ENCODE measurements at places on chromosomes 13 and 19.

GRCh38 chr19:50187937-50188336, 15.5 kb upstream of the MYH14 start:
- DNase-seq: no peak

GRCh38 chr13:43058318-43058674, 34.9 kb downstream of the DNAJC15 start:
- no peak for DNase-seq

- no peak for DNase-seq
Measured at GRCh38 chr19:30046522-30046921, 104.5 kb downstream of the URI1 start.

GRCh38 chr13:44783994-44784707, 205.1 kb downstream of the NUFIP1 start:
- DNase-seq: no peak

GRCh38 chr19:55641426-55642152, 787 bp downstream of the ZNF580 start:
- no peak for DNase-seq

GRCh38 chr13:78339927-78340326, 263.4 kb downstream of the POU4F1 start:
- no peak for DNase-seq

GRCh38 chr19:42635233-42635539, 40.5 kb upstream of the CEACAM8 start:
- no peak for DNase-seq

DNA sequence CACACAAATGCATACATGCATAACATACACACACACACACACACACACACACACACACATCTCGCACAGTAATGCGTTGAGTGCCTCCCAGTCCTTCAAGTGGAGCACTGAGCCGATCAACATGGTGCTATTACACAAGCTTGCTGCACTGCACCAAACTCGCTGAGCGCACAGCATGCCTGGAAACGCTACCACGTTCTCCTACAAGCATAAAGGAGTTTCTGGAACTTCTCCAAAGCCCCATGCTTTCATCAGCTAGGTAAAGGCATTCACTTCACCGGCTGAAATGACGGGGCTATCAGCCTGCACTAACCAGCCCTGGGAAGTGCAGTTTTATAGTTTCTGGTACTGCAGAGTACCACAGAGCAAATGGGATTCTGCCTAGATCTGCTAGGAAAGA, 92.7 kb downstream of the FGF14 start:
- no peak for DNase-seq

- no peak for DNase-seq
Measured at GRCh38 chr13:99135591-99135990, 65.1 kb upstream of the UBAC2 start.

GRCh38 chr13:62837895-62838294, 1422.2 kb upstream of the PCDH20 start:
- no peak for DNase-seq

DNA sequence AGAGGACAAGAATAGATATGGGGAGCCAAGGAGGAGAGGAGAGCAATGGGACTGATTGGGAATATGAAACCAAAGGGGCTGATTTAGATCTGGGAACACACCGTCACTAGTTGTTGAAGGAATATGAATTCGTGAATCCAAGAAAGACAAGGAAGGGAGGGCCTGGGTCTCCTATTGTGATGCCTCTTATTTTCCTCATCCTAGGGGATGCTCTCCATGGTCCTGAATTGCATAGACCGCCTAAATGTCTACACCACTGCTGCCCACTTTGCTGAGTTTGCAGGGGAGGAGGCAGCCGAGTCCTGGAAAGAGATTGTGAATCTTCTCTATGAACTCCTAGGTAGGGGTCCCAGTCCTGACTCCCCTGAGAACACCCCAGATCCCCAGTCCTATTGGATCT, 21.5 kb downstream of the RYR1 start:
- no peak for DNase-seq

DNA sequence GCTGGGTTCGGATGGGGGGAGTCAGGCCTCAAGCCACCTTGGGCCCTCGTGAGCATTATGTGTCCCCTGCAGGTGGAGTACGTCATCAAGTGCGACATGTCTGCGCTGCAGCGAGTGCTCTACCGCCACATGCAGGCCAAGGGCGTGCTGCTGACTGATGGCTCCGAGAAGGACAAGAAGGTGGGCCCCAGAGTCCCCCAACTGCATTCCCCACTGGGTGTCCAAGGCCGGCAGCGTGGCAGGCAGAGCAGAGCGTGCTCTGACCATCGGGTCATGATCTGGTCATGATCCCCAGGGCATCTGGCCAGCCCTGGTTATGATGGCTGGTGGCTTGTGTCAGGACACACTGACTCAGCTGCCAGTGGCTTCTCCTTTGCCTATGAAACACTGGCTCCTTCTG, 63.4 kb downstream of the SMARCA4 start:
- no peak for DNase-seq

DNA sequence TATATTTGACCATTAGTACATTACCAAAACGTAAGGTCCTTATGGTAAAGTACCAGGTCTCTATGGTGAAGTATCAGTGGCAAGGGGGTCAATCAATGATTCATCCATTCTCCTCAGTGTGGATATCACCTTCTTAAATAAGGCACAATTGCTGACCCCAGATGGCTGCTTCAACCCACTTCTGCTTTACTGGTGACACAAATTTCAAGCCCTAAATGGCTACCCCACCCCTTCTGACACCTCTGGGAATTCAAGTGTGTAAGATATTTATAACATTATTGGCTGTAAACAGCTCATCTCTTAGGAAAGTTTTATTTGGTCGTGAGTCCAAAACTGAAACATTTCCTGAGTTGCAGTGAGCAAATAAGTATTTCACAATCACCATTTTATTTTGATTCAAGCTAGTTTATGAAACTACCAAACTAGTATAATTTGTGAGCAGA, 7.9 kb upstream of the WBP4 start:
- DNase-seq: no peak
